HEK293T (cell line): ENCODE measurements at places on chromosomes 11 and 22.

GRCh38 chr22:23828800-23829680 is 9.8 kb downstream of the DERL3 start:
- no peak for DNase-seq

- DNase-seq: no peak
Measured at GRCh38 chr11:95283650-95284049, 52.6 kb upstream of the SESN3 start.

GRCh38 chr11:119380160-119380826 is 1.2 kb downstream of the USP2 start:
- no peak for DNase-seq

- peak; percentile 15 for DNase-seq
Measured at GRCh38 chr11:43419460-43419859, 60.7 kb downstream of the TTC17 start.

DNA sequence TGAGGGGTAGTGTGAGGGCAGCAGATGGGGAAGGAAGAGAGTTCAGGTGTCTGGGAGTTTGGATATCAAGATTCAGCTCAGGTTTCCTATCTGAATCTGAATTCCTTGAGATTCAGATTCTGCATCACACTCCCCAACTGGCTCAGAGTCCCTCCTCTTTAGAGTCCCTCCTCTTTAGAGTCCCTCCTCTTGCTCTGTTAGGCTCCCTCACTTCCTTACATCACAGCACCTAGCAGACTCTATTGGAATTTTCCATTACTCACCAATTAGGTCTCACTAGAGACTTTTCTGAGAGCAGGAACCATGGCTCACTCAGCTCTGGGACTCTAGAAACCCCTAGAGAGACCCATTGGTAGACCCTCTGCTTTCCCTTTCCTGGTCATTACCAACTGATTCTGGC is 303.4 kb upstream of the SYN3 start:
- no peak for DNase-seq

DNA sequence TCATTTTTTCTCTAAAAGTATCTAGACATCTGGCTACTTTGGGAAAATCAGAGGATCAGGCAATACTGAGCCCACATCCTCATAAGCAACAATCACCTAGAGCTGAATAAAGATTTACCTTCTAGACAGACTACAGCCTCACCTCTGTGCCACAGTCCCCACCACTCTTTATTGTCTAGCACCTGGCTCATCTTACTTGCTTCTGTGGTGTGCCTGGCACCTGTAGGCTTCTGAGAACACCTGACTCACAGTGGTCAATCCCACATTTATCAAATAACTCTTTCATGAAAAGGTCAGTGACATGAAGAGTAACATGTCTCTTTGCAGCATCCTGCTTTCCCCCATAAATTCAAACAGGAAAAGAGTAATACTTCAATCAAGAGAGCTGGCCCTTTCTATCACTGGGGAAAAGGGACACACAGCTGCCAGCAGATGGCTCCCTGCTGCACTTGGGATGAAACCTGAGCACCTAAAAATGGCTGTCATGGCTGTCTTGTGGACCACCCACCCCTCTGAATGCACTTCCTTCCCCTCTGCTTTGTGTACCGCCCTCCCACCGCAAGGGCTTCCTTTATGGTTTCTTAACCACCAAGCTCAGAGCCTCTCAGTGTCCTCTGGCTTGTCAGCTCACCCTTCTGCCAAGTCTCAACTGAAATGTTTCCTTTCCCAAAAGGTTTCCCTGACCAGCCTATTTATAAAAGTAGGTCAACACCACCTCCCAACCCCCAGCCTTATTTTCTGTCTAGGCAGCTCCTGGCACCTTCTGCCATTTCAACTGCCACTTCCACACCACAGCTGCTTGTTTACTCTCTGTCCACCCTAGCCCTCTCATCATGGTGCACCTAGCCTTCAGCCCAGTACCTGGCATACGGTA is 9.3 kb downstream of the TFIP11 start:
- DNase-seq: peak; percentile 59

DNA sequence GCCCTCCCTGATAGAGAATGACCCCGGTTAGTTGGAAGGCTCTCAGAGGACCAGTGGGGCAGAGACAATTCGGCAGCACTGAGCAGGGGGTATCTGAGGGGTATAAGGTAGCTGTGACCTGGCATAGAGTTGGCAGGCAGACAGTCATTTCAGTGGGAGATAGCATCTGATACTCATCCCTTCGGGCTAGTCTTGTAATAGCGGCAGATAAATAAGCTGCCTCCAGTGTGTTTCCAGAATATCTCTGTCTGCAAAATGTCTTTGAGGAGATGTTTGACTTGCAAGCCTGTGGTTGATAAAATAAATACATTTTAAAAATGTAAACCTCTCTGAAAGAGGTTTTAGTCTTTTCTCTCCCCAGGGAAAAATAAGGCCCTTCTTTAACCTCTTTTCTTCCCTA is 54.2 kb downstream of the TEAD1 start:
- no peak for DNase-seq

- DNase-seq: no peak
Measured at GRCh38 chr11:30605036-30605605, 19.0 kb upstream of the MPPED2 start.

DNA sequence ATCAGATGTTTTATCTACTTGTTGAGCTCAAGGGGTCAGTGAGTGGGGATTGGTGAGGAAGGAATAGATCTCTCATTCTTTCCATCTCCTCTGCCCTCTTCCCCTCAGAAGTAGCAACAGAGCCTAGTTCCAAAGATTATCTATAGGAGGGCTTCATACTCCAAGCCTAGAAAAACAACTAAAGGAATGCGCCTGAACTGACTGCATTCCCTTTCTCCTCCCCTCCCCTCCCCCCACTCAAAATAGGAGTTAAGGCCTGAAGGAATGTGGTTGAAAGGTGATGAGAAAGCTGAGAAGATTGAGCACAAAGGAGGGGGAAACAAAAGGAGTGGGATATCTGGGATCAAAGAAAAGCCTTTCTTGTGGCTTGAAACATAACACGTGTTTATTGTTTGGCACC is 10.5 kb downstream of the EMSY start:
- DNase-seq: no peak

DNA sequence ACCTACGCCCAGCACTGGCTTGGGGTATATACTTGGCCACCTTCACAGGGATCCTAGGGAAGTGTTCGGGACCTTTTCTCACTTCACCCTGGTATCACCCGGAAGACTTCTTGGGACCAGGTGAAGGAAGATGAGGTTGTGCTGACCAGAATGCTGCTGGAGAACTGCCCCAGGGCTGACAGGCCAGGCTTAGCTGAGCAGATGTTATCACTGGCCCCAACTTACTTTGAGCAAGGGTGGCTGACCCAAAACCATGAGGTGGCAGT is 4.5 kb downstream of the FTH1 start:
- no peak for DNase-seq

- no peak for DNase-seq
Measured at GRCh38 chr11:35594680-35595079, 23.6 kb upstream of the FJX1 start.

DNA sequence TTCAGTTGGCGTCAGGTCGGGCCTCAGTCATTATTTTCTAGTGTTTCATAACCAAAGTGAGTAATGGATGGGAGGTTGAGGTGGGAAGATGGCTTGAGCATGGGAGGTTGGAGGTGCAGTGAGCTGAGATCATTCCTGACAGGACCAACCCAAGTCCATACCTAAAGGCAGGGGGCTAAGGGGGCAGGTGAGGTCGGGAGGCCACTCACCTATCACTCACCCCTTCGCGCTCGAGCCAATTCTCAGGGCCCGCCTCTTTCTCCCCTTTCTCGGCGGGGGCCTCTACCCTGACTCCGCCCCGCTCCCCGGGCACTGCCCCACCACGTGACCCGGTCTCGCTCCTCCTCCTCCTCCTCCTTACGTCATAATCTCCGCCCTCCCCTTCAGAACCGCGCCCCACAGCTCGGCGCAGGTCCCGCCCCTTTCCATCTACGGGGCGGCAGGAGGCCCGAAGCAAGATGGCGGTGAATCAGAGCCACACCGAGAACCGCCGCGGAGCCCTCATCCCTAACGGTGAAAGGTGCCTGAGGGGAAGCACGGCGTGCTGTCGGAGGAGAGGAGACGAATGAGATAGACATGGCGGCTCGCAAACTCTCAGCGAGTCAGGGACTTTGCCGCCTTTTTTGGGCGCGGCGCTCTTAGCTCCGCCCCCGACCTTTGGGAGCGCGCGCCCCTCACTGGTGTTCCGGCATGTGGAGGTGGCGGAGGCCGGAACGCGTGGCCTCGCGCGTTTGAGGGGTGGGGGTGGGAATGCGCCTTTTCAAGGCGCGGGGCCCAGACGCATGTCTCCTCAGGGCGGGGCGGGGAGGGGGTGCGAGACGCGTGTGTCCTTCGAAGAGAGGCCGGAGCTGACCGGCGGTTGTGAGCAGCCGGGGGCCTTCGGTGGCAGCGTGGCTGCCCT is at the start of gene WBP2NL:
Gene WBP2NL (plus strand): TSS at position 428 of the 901 bp plus-strand sequence. CDS start 31 bp downstream, at position 459.
- DNase-seq: peak; percentile 3

GRCh38 chr22:38312261-38312800 is 4.9 kb downstream of the CSNK1E start:
- DNase-seq: no peak

DNA sequence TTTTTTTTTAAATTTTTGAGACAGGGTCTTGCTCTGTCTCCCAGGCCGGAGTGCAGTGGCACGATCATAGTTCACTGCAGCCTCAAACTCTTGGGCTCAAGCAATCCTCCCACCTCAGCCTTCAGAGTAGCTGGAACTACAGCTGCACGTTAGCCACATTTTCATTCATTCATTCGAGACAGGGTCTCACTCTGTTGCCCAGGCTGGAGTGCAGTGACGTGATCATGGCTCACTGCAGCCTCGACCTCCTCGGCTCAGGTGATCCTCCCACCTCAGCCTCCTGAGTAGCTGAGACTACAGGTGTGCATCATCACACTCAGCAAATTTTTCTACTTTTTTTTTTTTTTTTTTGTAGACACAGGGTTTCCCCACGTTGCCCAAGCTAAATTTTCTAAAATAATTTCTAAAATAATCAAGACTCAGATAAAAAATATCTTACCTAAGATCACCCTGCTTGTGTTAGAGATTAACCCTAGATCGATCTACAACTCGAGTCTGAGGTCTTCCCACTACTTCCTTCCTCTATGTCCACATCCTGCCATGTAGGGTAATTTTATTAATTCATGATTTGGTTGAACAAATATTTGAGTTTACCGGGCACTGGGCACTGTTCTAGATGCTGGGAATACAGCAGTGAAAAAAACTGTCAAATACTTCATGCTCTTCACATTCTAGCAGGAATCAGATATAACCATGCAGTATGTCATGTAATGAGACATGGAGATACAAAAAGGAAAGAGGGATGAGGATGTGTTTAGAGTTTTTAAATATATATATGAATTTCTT is 15.1 kb downstream of the EIF4G2 start:
- no peak for DNase-seq

DNA sequence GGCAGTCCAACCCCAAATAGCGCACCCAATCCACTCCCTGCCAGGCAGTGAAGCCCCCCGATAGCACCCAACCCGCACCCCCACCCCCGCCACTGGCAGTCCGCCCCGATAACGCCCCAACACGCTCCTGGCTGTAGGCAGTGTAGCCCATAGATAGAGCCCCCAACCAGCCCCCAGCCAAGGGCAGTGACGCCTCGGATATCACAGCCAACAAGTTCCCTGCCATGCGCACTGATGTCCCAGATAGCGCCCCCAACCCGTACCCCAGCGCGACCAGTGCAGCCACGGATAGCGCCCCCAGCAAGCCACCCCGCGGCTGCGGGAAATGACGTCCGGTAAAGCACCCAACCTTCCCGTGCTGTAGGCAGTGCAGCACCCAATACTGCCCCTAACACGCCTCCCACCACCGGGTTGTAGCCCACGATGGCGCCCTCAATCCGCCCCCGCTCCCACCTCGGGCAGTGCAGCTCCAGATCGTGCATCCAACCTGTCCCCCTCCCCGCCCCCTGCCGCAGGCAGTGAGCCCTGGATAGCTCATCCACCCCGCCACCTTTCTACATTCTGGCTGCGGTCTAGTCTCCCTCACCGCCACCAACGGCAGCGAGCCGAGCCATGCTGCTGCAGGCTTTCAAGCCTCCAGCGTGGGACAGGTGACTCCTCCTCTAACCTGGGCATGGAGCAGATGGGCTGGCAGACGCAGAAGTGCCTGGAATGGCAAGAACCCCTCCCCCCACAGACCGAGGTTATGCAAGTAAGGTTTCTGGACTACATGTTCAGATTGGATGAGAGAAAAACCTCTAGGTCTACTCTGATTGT is 625 bp downstream of the RFPL2 start:
- DNase-seq: peak; percentile 55

- peak; percentile 74 for DNase-seq
Measured at GRCh38 chr11:9506489-9507276, 45.9 kb downstream of the ZNF143 start.

GRCh38 chr11:15819679-15820286 is 536.6 kb downstream of the SOX6 start:
- DNase-seq: peak; percentile 77

DNA sequence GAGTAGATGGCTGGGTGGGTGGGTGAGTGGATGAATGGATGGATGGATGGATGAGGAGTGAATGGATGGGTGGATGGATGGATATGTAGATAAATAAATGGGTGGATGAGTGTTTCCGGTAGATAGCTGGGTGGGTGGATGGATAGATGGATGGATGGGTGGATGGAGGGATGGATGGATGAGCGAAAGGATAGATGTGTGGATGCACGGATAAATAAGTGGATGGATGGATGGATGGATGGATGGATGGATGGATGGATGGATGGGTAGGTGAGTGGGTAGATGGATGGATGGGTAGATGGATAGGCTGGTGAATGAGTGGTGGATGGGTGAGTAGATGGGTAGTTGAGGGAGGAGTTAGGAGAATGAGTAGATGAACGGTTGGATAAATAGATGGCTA is 349.3 kb downstream of the MN1 start:
- DNase-seq: no peak

DNA sequence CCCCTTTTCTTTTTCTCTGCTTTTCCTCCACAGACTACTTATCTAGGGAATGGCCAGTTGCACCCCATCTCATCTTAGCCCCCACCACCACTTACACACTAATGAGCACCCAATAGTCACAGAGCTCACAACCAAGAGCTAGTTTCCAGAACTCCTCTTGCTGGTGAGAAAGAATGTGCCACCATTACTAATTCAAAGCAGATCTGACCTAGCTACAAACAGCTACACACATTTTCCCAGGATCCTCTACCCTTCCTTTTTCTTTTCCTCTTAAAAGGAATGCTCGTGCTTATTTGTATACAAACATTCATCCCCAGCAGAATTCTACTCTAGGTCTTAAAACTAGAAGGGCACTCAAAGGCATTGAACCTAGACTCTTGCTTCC is 136.8 kb downstream of the CD44 start:
- DNase-seq: no peak
